ENCODE measurements at places on chromosomes 5 and 9. TPM values are rescaled to one million over a fixed set of nuclear protein-coding genes. Genes with fewer than 3 reads are reported as not detected.
A peak's percentile ranks its signal among the peaks of the same experiment; 100 is the strongest.

The EMB gene
- total RNA-seq = 17.6 TPM

The SPATA31C1 gene
- total RNA-seq = not detected

DNA sequence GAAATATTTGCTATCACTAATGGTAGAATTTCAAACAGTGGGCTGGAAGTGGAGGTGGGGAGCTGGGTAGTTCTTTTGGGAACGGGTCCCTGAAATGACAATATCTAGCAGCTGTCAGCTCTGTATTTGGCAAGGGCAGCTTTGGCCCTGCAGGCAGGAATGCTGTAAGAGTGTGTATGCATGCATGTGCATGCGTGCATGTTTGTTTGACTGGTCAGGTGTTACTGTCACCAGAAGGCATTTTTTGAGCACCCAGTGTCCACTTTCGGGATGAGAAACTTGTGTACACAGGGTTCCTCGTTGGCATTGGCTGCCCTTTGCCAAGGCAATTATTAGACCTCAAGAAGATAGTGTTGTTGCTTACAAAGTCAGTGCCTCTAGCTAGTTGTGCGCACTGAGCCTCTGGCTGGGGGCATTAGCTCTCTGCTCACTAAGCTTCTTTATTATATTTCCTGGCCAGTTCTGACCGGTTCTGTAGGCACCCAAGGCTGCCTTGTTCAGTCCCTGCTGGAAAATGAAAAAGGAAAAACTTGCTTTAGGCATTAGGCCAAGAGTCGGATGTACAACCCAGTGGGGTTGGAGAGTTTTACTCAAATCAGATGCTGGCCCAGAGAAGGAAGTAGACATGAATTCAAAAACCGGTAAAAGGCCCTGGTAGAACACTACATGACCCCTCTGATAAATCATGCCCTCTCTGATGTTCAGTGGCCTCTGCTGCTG lies 2.0 kb downstream of the CYFIP2 start:
- no peak for DNase-seq

GRCh38 chr5:107966201-107966600 lies 295.5 kb upstream of the EFNA5 start:
- DNase-seq = no peak

DNA sequence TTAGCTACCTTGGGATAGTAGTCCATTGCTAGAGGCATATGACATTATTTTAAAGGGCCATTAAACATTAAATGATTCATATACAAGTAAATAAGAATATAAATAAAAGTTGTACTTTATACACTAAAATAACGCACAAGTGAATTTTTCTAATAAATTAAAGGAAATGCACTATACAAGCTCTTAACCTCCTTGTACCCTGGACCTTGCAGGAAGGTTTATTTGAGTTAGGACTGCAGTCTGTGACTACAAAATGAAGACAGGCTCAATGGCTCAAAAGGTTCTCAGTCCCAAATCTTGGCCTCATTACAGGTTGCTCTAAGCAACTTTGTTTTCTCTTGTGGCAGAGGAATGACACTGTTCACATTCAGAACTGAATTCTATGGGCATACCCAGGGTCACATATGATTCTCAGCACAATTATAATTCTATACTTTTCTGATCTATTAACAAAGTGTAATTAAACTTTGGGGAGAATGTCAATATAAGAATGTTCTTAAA lies 34.4 kb downstream of the FEM1C start:
- DNase-seq = no peak

The LCN15 gene
- not detected for total RNA-seq

GRCh38 chr9:14313378-14313940 lies 482 bp downstream of the NFIB start:
- DNase-seq = no peak

DNA sequence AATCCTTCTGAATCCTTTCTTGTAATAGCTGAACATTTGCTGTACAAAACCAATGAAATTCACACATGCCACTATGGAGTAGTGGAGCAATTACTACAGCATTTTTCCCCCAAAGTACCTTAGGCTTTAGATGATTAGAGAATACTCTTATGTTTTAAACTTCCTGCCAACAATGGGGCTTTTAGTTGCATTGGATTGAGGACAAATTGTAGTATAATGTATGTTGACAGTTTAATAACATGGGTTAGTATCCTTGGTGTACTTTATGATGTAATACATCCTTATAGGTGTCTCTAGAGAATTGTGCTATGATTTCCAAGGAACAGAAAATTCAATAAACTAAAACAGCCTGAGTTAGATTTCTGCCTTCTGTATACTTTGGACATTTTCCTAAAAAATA lies 422.7 kb upstream of the GRAMD2B start:
- no peak for DNase-seq

- no peak for DNase-seq
These were observed 23.8 kb upstream of the FBP1 start for GRCh38 chr9:94663140-94663539.

The COL23A1 gene
- 10.7 TPM for total RNA-seq

DNA sequence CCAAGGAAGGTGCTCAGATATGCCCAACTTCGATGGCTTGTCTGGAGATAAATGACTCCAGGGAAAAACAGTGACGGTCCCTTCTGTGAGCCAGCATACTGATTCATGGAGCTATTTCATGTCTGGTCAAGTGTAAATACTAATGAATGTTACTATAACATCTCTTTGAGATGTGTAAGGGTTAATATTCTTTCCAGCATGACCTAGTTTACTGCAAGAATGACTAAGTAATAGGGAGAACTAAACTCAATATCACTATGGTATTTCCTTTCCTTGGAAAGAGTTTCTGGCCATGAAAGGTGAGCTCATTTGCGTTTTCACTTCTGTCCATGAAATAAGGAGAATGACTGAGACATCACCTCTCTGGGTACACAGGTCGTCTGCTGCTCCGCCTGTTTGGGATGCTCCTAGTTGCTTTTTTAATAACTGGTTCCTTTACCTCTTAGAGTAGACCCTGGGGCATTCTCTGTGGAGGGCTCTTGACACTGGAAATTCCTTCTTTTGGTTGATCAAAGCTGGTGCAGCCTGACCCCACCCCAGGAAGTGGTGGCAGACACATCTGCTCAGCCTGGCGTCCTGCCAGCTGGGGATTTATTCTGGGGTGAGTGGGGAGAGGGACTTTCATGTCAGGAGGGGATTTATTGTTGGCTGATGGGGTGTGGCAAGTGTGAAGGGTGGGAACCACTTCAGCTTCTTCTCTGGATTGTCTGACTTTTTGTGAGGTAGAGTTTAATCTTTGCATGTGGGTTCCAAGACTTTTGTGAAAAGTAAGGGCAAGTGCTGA lies 250.0 kb upstream of the MPDZ start:
- DNase-seq = no peak

- no peak for DNase-seq
These were observed 34.8 kb upstream of the RXRA start for GRCh38 chr9:134291452-134291881.

The IL33 gene
- 61.1 TPM for total RNA-seq

- no peak for DNase-seq
These were observed 26.8 kb downstream of the PSMB7 start for GRCh38 chr9:124388275-124389048.

GRCh38 chr5:80239680-80240367 lies 16.0 kb downstream of the SERINC5 start:
- DNase-seq = no peak

- DNase-seq = no peak
These were observed 196.5 kb downstream of the COMMD10 start for GRCh38 chr5:116281309-116281708.

The MCTP1 gene
- total RNA-seq = 63.1 TPM

The FPGS gene
- total RNA-seq = 69.7 TPM

DNA sequence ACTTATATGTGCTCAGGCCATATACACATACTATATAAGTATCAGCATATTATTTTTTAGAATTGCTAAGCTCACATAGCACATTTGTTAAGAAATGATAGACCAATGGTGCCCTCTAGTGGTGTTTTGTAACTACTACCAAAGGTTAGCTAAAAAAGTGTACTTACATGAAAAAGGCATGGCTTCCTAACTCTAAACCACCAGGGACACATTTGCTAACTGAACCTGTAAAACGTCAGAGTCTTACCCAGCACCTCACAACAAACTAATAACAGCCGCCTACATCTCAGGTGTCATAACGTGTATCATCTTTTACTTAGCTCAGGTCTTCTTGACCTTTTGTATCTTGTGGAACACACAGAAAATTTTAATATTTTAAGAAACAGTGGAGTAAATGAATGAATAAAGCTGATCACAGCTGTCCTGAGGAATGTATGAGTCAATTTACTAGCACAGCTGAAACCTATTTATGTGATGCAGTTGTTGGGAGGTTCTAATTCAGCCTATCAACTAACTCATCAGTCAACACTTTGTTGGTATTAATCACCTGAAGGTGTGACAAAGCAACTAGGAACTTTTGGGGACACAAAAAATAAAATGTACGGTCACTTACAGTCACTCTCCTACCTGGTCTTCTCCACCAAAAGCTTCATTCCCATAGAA lies 72.9 kb downstream of the BAAT start:
- no peak for DNase-seq

DNA sequence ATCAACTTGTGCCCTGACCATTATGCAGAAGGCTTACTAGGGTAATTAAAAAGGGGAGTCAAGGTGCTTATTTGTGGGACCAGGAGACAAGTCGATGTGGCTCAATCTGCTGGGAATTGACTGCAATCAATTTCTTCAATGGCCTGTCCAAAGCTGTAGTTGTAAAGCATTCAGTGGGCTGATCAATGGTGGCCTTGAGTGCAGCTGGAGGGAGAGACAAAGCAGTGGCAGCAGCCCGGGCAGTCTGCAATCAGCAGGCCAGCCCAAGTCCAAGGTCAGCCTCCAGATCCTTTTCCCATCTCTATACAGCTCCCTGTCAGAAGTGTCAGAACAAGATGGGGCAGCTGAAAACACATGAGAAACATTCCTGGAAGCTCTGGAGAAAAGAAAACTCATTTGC lies 51.0 kb upstream of the BRINP1 start:
- no peak for DNase-seq

The NADK2 gene
- 39.9 TPM for total RNA-seq

GRCh38 chr9:8660383-8660782 lies 860.8 kb upstream of the DMAC1 start:
- DNase-seq = peak; percentile 85

- DNase-seq = no peak
These were observed 299.9 kb downstream of the CSNK1G3 start for GRCh38 chr5:123811831-123812230.

- no peak for DNase-seq
These were observed 2.4 kb downstream of the MACIR start for GRCh38 chr5:103260951-103261350.

The ANGPTL2 gene
- 46.4 TPM for total RNA-seq

The GMCL2 gene
- not detected for total RNA-seq

The OMD gene
- total RNA-seq = 35.7 TPM

The PCA3 gene
- 0.18 TPM for total RNA-seq

The PDE6A gene
- not detected for total RNA-seq

The GLRA1 gene
- not detected for total RNA-seq

GRCh38 chr9:92740446-92740961 lies 24.1 kb downstream of the BICD2 start:
- DNase-seq = peak; percentile 57

DNA sequence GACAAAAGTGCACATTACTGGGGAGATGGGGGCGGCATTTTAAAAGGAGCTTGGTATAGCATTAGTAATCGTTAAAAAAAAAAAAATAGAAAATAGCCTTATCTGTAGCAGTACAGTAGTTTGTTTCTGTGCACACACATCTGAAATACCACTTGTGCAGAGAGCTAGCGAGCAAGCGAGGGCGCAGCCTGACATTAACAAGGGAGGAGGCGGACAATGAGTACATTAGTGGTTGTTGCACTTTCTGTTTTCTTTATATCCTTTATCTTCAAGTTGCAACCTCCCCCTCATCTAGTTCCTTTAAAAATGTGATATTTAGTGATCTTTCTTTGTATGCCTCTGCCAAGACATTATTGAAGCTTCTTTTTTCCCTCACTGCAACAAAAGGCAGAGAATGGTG lies 880 bp upstream of the PTPDC1 start:
- DNase-seq = no peak

The TNC gene
- total RNA-seq = 28.6 TPM

GRCh38 chr9:80491086-80491696 lies 919.4 kb downstream of the TLE4 start:
- no peak for DNase-seq

DNA sequence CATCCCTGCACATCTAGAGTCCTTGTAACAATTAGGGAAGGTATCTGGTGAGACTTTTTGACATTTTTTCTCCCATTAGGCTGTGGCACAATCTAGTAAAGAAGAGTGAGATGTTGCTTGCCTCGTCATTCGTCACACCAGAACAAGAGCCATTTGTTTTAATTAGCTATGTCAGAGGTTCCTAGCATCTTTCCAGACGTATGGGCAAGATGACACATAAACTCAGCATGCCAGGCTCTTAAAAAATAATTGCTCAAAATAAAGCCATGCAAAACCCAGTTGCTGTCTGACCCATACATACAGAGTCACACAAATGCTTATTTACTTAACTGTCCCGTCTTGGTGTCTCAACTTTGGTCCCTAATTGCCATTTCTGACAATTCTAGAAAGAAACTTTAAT lies 125.9 kb downstream of the TRPM3 start:
- no peak for DNase-seq

DNA sequence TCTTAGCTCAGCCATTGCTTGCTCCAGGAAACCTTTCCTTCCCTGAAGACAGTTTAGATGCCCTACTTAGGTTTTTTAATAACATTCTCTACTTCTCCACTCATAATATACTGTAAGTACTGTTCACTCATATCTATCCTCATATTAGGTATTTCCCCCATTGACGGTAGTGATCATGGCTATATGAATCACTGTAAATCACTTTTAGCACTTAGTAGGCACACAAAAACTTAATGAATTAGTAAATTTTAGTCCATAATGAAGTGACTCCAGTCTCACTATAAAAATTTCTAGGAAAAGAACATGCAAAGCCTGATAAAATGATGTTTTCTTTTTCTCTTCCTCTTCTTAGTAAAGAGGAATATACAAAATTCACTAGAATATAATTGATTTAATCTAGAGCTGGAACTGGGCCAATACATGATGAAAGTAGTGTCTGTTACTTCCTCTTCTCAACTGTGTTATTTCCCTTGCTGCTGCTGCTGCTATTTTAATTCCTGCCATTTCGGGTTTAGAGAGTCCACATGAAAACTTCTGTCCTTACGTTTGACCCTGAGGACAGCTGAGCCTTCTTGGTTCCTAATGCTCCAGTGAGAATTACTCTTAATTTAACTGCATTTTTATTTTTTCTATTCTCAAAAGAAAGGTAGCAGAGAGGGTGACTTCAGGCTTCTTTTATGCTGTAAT lies 73.5 kb downstream of the LNPEP start:
- no peak for DNase-seq

- no peak for DNase-seq
These were observed 507.4 kb downstream of the RASEF start for GRCh38 chr9:82555431-82556051.

DNA sequence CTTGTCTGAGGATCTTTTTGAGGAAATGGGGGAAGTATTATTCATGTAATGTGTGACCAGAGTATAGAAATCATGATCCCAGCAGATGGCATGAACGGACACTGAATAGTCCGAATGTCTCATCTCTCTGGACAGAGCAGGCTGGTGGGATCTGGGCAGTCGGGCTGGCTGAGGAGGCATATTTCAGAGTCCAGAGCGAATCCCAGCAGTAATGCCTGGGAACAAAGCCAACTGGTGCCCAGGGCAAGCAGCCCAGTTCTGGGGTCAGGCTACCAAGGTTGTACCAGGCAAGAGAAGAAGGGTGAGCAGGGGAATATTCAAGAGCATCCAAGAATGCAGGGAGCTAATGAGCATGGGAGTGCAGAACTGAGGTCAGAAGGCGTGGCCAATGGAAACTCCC lies 306.4 kb downstream of the ZSWIM6 start:
- no peak for DNase-seq

The FOXD1 gene
- total RNA-seq = 99.3 TPM
